ENCODE measurements at places on chromosomes 7 and 10.
A peak's percentile ranks its signal among the peaks of the same experiment; 100 is the strongest.

GRCh38 chr7:138981332-138982203 is at the start of gene KIAA1549:
Gene KIAA1549 (minus strand): TSS chr7:138981389. CDS start chr7:138981269, 120 bp downstream.
- peak; percentile 67 for DNase-seq

DNA sequence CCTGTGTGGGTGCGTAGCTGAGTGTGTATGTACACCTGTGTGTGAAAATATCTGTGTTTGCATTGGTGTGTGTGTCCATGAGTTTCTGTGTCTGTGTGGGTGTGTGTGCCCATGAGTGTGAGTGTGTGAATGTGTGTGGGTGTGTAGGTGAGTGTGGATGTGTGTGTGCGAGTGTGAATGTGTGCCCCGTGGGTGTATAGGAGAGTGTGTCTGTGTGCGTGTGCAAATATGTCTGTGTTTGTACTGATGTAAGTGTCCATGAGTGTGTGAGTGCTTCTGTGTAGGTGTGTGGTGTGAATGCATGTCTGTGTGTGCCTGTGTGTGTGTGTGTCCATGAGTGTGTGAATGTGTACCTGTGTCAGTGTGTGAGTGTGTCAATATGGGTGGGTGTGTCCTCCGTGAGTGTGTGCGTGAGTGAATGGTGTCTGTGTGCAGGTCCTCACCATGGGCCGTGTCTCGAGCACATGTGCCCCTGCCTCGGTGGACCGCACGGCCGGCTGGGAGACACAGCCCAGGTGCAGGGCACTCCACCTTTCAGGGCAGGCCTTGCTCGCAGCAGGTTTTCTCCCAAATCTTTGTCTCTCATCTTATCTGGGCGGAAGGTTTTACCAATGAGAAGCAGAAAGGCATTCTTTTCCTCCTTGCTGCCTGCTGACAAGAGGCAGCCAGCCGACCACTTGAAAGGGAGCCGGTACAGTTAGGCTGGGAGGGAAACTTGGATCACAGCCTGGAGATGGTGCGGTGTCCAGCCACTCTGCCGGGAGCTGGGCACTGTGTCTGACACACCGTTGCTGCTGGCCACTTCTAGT is 107.1 kb upstream of the FAM20C start:
- DNase-seq = no peak

DNA sequence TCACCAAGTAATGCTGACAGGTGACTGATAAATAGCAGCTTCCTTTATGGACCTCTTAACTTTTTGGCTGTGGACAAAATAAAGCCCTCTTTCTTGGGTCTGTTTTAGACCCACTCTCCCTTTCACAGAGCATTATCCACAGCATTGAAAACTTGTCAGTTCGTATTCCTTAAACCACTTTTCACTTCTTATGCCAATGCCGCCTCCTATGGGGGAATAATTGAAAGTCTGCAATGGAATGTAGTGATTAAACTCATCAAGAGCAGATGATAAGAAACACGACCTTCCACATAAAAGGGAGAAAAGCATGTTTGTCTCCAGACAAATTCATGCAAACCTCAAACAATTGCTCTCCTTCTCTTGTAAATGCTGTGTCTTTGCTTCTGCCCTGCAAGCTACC is 153.4 kb downstream of the SORCS1 start:
- DNase-seq = no peak

DNA sequence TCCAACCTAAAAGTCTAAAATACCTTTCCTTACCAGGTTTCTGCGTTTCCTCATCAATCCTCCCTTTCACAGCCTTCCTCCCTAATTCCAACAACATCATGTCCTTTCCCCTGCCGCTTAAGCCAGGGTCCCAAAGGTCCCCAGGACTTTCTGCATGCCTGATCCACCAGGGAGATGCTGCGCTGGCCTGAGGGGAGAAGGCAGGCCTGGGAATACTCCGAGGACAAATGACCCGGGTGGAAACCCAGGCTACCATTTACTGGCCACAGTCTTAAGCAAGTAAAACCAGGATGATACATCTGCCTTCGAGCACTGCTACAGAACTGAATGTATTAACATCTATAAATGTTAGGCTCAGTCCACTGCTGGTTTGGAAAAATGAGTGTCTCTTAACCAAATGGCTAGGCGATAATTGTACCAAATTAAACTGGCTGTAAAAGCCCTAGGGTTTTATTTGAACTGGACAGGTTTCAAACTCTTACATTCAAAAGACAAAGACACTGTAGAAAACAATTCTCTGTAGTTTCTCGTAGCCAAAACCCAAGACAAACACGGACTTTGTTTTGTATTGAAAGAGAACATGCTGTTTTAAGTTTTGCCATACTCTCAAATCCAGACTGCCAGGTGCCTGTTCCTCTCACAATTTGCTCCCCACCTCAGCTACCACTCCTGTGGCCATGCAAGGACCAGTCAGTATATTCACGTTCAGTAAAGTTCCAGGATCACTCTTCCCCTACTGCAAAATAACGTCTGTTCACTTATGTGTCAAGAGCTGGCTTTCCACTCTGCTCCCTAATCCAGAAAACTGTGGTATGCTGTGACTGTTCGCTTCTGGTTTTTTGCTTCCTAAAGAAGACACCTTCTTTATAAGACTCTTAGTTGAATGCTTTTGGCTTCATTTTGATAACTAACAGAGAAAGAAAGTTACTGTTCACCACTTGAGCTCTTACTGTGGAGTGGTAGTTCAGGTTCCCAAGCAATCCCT is 145.7 kb downstream of the RNF216 start:
- DNase-seq = no peak

- no peak for DNase-seq
These were observed 683 bp downstream of the MACROH2A2 start for GRCh38 chr10:70053218-70053840.

DNA sequence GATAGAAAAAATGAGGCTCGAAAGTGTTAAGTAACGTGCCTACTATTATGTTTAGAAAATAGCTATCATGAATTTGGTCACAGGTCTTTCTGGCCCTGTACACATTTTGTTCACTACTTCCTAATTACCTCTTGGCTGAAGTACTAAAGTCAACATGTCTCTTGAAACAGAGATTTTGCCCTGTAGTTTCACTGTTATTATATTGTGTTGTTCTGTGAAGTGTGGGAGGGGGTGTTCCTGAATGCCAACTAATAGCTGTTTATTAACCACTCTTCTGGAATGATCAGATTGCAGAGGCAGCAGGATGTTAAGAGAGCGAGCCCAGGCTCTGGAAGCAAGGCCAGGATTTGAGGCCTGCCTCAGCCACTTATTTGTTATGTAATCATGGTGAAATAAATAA is 72.1 kb downstream of the RNF133 start:
- peak; percentile 54 for DNase-seq

DNA sequence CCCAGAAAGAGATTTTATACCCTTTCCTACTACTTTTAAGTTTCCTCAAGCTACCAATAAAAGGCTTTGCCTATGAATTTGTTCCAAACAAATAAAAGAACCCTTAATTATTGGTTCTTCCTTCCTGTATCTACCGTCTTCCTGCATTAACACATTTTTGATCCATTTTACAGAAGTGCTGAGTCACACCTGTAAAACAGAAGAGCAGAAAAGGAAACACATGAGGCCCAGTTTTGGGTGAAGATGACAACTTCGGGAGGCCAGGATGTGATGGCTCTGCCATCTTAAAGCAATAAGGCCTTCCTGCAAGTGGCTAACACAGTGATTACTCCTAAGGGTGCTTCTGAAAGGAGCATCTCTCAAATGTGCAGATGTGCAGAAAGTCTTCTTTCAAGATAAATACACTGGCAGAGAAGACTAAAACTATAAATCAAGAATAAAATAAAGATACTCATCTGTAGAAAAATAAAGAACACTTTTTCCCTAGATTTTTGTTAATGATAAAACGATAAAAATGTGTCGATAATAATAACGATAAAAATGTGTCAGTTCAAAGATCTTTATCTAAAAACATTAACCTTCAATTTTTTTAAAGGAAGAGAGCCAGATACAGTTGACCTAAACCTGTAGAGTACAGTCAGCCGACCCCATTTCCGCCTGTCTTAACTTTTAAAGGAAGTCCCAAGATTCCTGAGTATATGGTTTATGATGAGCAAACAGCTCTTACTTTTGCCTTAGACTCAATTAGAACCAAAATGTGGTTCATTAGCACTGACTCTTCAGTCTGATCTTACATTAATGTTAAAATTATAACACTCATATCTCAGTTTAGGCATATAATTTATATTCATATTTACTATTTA is 108.6 kb downstream of the UBE2H start:
- DNase-seq = no peak

GRCh38 chr7:114691605-114692004 is 230.3 kb upstream of the MDFIC start:
- no peak for DNase-seq

DNA sequence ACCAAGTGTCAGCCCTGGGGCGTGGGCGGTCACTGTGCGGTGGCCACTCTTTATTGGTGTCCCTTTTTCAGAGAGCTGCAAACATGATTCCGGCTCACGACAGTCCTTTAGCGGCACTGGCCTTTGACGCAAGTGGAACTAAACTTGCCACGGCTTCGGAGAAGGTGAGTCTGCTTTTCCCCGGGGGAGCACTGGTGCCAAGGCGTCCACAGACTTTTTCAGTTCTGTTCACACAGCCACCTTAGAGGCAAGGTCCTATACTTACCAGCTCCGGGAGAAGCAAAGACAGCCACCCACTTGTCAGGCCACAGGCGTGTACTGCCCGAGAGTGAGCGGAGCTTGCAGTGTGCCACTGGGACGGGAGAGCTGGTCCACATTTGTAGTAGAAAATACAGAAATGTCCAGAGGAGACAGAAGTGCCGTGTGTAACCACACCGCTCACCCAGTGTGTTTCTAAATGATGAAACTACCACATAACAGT is 27.9 kb downstream of the WIPI2 start:
- no peak for DNase-seq

GRCh38 chr7:94059746-94060145 is 55.6 kb upstream of the BET1 start:
- DNase-seq = no peak

DNA sequence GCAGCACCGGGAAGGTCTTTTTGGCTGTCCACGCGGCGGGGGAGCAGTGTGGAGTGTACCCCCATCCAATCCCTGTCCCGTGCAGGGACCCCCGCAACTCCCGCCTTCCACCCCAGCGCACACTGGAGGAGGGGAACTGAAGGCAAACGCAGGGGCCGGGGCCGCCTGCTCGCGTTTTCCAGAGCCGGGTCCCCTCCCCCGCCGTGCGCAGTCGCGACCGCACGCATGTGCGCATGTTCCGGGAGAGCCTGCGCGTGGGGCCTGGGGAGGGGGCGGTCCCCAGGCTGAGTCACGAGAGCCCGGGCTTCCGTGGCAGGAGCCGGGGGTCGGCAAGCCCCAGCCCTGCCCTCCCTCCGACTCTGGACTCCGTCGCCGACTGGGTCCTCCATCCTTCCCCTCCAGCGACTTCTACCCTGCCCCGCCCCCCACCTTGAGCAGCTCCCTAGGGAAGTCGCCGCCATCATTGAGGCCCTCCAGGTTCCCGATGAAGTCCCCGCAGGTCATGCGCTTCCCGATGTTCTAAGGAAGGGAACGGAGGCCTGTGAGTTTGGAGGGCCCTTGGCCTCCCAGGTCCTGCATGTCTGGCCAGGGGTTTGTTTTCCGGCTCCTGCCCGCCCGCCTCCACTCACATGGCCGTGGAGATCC is 8.0 kb downstream of the PSD start:
- no peak for DNase-seq

GRCh38 chr7:128831994-128832879 is 2.0 kb downstream of the FLNC start:
- no peak for DNase-seq

DNA sequence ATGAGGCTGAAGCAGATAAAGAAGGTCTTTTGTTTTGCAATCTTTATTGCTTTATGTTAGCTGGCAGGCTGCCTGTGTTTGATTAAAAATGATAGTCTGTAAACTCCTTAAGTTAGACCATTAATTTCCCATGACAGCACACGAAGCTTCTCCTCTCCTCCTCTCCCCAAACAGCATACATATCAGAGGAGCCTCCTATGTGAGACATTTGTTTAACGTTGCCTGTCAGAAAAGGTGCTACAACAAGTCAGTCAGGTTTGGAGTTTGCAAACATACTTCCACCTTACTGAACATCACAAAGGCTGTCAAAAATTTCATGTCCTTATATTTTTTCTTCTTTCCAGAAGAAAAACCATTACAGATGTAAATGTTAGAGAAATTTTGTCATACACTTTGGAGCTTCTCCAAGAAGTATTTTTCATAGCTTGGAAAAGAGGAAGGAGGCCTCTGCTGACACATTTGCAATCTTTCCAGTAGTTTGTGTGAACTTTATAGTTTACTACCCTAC is 393.1 kb downstream of the EXOC4 start:
- no peak for DNase-seq

DNA sequence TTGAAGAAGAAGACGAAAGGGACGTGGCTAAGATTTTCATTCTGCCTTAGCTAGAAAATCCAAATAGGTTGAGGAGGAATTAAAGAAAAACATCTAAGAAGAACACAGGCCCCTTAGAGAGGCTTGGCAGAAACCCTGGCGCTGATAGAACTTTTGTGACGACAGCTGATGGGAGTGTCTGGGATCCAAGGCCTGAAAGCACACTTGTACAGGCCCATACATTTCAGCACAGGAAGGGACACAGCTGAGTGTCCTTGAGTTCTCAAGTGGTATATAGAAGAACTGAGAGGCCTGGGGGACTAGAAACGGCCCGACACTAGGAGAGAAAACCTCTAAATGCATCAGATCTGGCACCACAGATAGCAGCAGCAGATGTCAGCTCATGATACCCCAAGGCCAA is 39.5 kb downstream of the PRPS1L1 start:
- no peak for DNase-seq

- DNase-seq = no peak
These were observed 64.2 kb upstream of the PITRM1 start for GRCh38 chr10:3236644-3237404.
